ENCODE measurements at places on chromosomes 2 and 18.

- peak; percentile 44 for DNase-seq
These were observed 40.0 kb downstream of the DNMT3A start for GRCh38 chr2:25301453-25302352.

DNA sequence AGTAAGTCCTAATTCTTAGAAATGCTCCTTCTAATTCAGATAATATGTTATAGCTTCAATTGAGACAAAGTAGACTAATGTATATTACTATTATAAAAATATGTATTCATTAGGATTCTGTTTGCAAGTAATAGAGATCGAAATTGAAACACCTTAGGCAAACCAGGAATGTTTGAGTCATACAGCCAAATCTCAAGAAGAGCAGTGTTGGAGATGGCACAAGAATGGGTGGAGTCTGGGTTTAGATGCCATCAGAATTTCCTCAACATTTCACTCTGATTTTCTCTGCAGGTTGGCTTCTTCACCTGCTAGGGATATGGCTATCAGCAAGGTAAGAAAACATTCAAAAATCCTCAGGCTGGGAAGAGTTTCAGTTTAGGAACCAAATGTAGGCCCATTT lies 405.4 kb downstream of the CCDC85A start:
- no peak for DNase-seq

DNA sequence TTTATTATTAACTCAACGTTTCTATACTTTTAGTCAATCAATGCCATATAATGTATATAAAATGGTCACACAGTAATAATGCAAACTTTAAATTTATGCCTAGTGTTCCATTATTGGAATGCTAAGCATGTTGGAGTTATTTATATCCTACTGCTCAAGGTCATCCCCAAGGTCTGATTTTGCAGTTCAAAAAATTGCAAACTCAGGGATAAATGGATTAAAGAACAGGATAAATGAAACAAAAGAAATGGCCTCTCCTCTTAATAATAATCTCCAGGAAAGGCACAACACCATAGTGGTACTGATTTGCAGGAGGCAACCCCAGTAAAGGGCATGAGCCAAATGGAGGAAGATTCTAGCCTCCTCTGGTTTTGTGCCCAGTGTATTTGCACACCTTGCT lies 436.4 kb downstream of the EPHA4 start:
- DNase-seq, result no peak

GRCh38 chr2:165144315-165144714 lies 59.5 kb downstream of the SCN3A start:
- DNase-seq, result no peak

DNA sequence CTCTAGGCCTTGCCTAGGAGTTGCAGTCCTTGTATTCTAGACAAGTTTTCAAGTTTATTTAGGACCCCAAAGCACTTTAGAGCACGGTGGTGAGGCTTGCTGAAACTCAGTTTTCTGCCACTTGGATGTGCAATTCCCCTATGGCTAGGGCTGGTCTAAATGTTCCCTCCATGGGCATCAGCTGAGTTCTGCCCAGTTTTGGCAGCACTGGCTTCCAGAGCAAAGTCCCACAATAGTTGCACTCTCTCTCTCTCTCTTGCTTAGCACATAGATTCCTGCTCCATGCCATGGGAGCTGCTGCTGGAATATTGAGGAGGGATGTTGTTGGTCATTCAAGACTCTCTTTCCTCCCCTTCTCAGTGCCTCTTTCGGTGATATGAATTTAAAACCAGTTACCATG lies 760.2 kb upstream of the SLC39A10 start:
- no peak for DNase-seq

DNA sequence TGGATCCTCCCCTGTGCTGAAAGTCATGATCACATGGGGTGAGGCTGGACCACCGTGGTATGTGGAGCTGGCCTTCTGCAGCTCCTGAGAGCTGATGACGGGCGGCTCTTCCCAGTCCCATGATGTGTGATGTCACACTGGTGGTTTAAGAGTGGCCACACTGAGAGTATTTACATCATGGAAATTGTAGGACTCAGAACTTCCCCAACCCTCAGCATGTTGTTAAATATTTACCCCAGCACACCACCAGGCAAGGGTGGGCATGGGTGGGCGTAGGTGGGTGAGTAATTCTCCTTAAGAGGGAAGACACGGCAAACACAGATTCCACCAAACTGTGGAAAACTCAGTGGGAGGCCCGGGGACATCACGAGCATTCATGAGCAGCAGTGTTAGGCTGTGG lies 106.8 kb downstream of the ALPK2 start:
- DNase-seq, result no peak

GRCh38 chr2:69237070-69237670 lies 149.9 kb downstream of the GFPT1 start:
- peak; percentile 42 for DNase-seq

DNA sequence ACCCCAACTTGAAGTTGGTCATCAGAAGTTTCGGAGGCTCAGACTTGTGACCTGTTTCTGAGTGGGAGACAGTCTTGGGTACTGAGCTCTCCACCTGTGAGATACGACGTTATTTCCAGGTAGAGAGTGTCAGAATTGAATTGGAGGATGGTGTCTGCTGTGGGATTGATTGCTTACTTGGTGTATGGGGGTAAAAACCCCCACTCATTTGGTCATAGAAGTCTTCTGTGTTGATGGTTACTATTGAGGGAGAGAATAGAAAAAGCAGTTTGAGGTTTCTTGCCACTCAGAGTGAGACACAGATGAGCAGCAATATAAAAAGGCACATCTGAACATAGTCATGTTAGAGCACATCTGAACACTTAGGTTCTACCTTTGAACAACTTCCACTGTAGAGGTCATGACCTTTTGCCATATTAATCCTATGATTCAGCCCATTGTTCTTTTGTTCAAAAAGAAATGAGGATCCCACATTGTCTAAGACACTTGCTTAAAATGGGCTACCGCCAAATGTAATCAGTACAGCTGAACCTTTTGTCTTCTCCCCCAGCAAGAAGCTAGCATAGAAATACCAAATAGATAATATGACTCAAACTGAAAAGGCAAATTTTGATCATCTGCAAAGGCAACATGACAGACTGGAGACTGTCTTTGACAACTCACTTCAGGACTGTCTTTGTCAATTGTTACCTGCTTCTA lies 73.3 kb downstream of the NAB1 start:
- DNase-seq, result no peak

DNA sequence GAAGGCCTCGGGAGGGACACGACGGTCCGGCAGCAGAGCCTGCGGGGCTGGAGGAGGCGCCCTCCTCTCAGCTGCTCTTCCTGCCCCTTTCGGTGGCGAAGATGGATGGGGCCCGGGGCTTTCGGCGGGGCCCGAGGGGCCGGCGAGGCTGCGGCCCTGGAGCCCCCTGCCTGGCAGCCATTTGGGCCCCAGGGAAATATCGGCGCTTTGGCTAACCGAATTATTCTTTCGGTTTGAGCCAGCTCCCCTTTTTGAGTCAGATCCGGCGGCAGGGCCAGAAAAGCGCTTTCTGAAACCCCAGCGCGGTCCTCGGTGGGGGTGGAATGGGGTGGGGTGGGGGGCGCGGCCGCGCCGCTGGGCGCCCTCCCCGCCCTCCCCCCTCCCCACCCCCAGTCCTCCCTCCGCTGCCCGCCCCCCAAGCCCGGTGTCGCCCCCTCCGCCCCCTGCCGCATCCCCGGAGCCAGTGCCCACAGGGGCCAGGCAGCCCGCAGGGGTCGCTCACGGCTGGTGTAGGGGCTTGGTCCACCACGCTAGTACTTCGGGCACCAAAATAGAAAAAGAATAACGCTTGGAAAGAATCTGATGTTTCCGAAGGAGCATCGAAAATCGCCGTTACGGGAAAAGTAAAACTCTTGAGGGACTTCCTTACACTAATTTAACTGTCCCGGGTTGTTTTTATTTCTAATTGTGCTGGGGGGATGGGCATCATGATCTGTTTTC lies 9.1 kb upstream of the ARID5A start:
- no peak for DNase-seq
